ENCODE measurements at places on chromosomes 16 and 17. TPM values are rescaled to one million over a fixed set of nuclear protein-coding genes. Genes with fewer than 3 reads are reported as not detected.

- no peaks in the 10 kb centered on the region for H3K36me3 ChIP-seq
- H3K27ac ChIP-seq, result no peak overlapping the region
- DNase-seq, result no peak
- H3K4me1 ChIP-seq, result no peaks in the 10 kb centered on the region
Measured at GRCh38 chr16:62966626-62967025, 930.4 kb upstream of the CDH8 start.

FLII gene
- 338 TPM for total RNA-seq

TBC1D3I gene
- total RNA-seq, result 0.58 TPM

DNA sequence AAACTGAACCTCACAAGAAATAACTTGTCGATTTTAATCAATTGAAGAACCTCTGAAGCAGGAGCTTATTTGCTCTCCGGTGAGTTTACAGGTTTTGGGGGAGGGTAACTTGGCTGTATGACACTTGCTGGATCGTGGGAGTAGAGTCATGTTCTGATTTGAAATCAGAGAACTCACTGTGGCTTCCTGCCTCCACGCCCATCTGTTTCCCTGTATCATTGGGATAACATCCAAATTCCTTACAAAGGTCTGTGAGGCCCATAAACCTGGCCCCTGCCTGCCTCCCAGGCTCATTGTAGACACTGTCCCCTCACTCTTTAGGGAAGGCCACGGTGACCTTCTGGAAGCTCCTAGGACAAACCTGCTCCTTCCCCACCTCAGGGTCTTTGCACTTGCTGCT, 48.3 kb downstream of the C17orf67 start:
- no peak for DNase-seq
- peaks cover 4% of the 10 kb centered on the region for H3K27me3 ChIP-seq
- no peak overlapping the region for H3K4me3 ChIP-seq
- H3K4me1 ChIP-seq, result peaks cover 29% of the 10 kb centered on the region
- peaks cover 4% of the 10 kb centered on the region for H3K36me3 ChIP-seq

KRT20 gene
- total RNA-seq, result not detected

DNA sequence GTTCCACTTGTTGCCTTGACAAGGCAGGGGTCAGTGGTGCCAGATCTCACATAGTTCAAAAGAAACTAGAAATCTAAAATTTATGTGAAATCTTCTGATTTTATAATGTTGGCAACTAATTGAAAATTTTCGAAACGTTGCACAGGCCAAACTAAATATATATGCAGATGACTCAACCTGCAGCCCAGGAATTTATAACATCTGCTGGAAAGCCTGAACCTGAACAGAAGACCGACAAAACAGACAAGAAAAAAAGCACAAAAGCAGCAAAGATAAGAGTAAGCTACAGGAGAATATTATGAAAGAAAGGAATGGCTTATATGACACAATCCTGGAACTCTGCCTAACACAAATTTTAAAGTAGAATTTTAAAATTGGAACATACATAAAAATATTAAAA, 207.6 kb downstream of the CEP112 start:
- H3K4me1 ChIP-seq, result no peaks in the 10 kb centered on the region
- H3K27me3 ChIP-seq, result peaks cover 9% of the 10 kb centered on the region
- no peak for DNase-seq
- H3K4me3 ChIP-seq, result no peak overlapping the region
- peaks cover 3% of the 10 kb centered on the region for H3K36me3 ChIP-seq
- H3K27ac ChIP-seq, result no peak overlapping the region

GRCh38 chr16:85935391-85935973, 36.5 kb downstream of the IRF8 start:
- peak overlapping the region; percentile 98 for H3K27ac ChIP-seq
- no peaks in the 10 kb centered on the region for H3K27me3 ChIP-seq
- H3K4me3 ChIP-seq, result peak overlapping the region; percentile 80
- H3K36me3 ChIP-seq, result peaks cover 5% of the 10 kb centered on the region
- no peak for DNase-seq

TMEM204 gene
- 35.6 TPM for total RNA-seq

DNA sequence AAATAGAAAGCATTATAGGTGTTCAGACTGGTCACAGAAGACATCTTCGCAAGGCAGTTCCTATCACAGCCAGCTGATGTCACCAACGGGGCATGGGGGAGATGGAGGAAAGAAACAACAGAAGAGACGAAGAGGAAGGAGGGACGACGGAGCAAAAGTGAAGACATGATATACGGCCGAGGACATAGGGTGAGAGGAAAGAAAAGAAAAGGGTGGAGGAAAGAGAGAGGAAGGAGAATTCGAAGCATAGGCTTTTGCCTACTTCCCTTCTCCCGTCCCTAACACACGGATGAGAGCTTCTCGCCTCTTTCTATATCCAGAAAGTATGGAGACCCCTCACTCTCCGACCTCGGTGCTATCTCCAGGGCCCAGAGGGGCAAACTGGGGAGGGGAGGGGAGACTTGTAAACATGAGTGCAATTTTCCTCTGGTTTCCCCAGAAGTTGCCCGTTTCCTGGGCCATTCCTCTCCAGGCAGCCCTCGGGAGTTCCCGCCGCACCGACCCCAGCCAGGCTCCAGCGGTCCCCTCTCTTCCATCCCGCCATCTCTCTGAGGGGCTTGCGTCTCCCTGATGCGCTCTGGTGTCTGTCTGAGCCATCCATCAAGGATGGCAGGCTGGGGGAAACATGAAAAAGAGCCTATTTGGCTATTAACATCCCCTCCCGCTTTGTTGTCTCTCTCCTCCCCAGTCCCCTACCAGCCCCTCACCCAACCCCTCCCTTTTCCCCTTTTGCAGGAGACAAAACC, 26.0 kb downstream of the COPZ2 start:
- H3K4me3 ChIP-seq, result peak overlapping the region; percentile 63
- peaks cover 22% of the 10 kb centered on the region for H3K4me1 ChIP-seq
- no peak overlapping the region for H3K27ac ChIP-seq
- peaks cover 44% of the 10 kb centered on the region for H3K27me3 ChIP-seq
- peak; percentile 74 for DNase-seq

DNA sequence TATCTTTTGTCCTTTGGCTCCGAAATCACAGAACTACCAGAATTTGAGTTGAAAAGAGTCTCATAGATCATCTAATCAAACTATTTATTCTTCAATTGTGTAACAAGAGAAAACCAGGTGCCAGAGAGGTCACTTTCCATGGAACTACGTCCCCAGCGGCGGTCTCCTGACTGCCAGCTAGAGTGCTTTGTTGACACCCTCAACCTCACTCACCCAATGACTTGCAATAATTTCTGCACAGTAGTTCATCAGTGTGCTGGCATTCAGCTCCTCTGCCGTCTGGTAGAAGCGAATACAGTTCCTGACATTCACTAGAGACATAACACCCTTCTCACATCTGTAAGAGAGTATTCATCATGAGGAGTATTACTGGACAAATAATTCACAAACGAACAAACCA, 54.2 kb downstream of the ANKFY1 start:
- H3K4me3 ChIP-seq, result no peak overlapping the region
- peaks cover 55% of the 10 kb centered on the region for H3K36me3 ChIP-seq
- H3K4me1 ChIP-seq, result peaks cover 19% of the 10 kb centered on the region
- DNase-seq, result peak; percentile 7

DNA sequence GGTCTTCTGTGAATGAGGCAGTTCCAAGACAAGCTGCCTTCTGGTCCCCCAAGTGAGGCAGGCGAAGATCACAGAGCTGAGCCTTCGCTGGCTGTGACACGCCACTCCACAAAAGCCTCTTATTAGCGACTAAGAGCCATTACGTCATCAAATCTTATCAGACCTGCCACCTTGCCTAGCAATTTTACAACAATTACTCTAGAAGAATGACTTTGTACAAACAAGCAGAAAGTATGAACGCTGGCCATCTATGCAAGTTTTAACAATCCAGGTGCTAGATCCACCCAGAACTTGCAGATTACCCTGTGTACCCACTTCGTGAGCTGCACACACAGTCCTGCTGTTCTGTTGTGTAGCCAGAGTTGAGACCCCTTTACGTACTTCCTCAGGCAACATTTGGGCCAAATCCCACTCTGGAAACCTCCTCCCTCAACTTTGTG, 3.8 kb upstream of the ICAM2 start:
- H3K36me3 ChIP-seq, result no peaks in the 10 kb centered on the region
- no peak for DNase-seq
- peaks cover 70% of the 10 kb centered on the region for H3K4me1 ChIP-seq

DNA sequence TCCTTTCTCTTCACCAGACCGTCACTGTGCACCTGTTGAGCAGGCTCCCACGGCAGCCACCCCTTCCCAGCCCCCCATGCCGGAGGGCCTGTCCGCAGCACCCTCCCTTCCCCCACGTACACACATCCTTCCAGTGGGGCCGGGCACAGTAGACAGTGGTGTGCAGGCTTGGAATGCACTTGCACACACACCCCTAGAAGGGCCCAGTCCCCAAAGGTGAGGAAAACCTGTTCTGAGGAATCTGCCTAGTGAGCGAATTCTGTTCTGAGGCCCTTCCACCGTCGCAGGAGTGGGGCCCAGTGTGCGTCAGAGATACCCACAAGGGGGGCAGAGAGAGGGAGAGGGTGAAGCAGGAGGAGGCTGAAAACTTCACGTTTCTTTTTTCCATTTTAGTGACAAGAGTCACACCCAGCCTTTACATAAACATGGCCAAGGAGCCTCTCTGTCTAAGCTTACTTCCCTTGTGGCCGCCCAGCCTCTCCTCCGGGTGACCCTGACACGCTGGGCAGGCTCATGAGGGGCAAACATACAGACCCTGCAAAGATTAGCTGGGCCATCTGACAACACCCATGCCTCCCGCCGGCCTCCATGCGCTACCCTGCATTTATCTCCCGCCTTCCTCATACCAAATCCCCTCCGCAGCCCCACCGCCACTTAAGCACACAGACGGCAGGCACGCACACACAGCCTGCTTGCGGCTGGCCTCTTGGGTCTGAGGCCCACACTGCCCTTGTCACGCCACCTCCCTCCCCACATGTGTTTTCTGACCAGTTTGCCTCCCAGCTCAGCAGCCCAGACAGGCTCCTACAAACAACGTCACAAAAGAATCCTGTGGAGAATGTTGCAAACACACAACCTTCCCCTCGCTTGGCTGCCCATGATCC, 1.8 kb downstream of the ZBTB4 start:
- H3K27ac ChIP-seq, result peak overlapping the region; percentile 90
- peak overlapping the region; percentile 94 for H3K4me3 ChIP-seq
- no peaks in the 10 kb centered on the region for H3K27me3 ChIP-seq
- H3K36me3 ChIP-seq, result peaks cover 22% of the 10 kb centered on the region

DNA sequence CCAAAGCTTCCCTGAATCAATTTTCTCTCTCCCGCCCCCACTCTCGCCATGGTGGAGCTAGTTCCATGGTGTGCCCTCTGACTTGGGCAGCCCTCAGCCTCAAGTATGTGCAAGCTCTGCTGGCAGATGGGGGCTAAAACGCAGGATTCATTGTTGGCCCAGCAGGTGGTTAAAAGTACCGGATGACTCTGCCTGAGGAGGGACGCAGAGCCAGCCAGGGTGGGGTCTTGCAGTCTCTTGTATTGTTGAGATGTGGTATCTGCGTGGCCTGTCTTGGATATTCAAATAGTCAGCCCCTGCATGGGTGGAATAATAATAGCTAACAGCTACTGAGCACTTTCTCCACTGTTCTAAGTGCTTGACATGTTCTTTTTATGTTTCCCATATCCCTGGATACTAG, 36.7 kb upstream of the CPNE2 start:
- H3K4me3 ChIP-seq, result no peak overlapping the region
- H3K27me3 ChIP-seq, result no peaks in the 10 kb centered on the region
- H3K27ac ChIP-seq, result no peak overlapping the region
- H3K4me1 ChIP-seq, result peaks cover 11% of the 10 kb centered on the region
- DNase-seq, result no peak
- H3K36me3 ChIP-seq, result peaks cover 73% of the 10 kb centered on the region

PRAC2 gene
- total RNA-seq, result not detected

TBC1D28 gene
- not detected for total RNA-seq

DNA sequence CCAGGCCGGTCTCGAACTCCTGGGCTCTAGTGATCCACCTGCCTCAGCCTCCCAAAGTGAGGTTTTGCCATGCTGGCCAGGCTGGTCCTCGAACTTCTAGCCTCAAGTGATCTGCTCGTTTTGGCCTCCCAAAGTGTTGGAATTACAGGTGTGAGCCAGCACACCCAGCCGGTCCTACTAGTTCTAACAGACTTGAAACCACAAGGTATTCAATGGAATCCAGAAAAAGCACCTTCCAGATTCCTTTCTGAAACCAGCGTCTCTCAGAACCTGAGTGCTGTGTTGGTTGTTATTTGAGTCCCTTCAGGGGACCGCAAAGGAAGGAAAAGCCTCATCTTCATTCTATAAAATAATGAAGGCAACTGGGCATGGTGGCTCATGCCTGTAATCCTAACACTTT, 4.1 kb downstream of the KRABD2 start:
- no peaks in the 10 kb centered on the region for H3K27me3 ChIP-seq
- peaks cover 36% of the 10 kb centered on the region for H3K36me3 ChIP-seq
- H3K27ac ChIP-seq, result no peak overlapping the region
- DNase-seq, result no peak
- H3K4me3 ChIP-seq, result no peak overlapping the region
- H3K4me1 ChIP-seq, result peaks cover 23% of the 10 kb centered on the region
